IPS DF 6.9 (cell line): ENCODE measurements at places on chromosomes 6 and 20.

GRCh38 chr6:87670707-87671106 is 31.3 kb downstream of the AKIRIN2 start:
- no peak for DNase-seq

GRCh38 chr20:41072190-41072863 is 43.7 kb downstream of the TOP1 start:
- DNase-seq, result no peak

GRCh38 chr6:63584125-63584514 is 11.8 kb downstream of the LOC128125822 start:
- DNase-seq, result no peak

DNA sequence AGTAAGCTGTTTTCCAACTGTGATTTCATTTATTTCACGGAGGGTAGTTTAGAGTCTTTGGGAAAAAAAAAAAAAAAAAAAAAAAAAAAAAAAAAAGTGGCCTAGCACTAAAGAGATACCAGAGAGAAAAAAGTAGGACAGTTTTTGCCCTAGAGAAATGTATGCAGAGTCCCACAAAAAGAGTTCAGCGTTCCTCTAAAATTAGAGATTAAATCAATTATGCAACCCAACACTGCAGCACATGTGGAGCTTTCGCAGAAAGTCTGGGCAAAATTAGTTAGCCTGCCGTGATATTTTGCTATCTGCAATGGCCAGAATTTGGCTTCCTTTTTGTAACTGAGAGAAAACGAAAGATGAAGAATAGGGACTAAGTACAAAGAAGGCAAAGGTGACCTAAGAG is 309.8 kb downstream of the PKHD1 start:
- DNase-seq, result no peak

- DNase-seq, result no peak
Measured at GRCh38 chr6:38179794-38180430, 360.4 kb downstream of the ZFAND3 start.

DNA sequence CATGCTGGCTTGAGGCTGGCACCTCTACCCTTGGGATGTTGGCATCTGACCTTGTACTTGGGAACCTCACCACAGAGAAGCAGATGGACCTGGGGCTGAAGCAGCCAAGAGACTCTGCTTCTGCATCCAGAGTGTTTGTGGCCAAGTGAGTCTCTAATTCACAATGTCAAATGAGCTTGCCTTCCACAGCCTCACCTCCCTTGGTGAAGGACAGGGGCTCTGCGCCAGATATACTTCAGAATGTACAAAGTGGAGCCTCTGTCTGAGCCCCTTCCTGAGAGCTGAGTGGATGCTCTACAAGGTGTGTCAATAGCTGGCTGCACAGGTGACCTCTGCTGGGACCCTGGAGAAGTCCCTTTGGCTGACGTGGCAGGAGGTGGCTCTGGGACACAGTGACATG is 508.9 kb downstream of the CDH26 start:
- no peak for DNase-seq

GRCh38 chr6:90039911-90040310 is 145.6 kb downstream of the GJA10 start:
- DNase-seq, result no peak

- no peak for DNase-seq
Measured at GRCh38 chr6:19434065-19434464, 403.1 kb upstream of the ID4 start.

- DNase-seq, result peak; percentile 89
Measured at GRCh38 chr6:30942338-30943060, 1.7 kb downstream of the MUCL3 start.

DNA sequence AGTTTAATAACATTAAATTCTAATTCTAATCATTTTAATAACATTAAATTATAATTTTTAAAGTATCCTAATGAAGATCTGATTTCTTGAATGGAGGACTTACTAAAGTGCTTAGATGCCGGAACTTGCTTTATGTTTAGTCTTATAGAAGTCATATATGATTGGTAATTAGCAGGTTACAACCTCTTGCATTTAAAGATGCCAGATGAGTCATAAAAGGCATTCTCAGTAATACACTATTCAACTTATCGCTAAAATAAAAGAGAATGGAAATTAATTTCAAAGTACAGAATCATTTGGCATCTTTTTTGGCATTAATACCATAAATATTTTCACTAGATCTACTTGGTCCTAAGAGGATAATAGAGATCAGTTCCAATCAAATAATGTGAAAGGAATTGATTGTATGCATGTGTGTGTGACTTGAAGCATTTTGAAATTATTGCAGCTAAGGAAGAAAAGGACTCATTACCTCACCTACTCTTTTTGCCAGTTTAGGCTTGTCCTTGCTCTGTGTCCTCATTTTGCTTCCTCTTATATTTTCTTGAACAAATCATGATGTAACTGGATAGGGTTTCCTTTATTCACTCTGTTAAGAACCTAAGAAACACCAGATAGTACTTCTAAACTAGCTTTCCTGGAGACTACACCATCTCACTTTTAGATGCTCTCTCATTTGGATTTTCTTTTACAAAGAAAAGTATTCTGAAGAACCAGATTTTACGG is 2.7 kb downstream of the COL21A1 start:
- DNase-seq, result no peak

- DNase-seq, result no peak
Measured at GRCh38 chr6:25685896-25686295, 33.9 kb downstream of the SCGN start.

DNA sequence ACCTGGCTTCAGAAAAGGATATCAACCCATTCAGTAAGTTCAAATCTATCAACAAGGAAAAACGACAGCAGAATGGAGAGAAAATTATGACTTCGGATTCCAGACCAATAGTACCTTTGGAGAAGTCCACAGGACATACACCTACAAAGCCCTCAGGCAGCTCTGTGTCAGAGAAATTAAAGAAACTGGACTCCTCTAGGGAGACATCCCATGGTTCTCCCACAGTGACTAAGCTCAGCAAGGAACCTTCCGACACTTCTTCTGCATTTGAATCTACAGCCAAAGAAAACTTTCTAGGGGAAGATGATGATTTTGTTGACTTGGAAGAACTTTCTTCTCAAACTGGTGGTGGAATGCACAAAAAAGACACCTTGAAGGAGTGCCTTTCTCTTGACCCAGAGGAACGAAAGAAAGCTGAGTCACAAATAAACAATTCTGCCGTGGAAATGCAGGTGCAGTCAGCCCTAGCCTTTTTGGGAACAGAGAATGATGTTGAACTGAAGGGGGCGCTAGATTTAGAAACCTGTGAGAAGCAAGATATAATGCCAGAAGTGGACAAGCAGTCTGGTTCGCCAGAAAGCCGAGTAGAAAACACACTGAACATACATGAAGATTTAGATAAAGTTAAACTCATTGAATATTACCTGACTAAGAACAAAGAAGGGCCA is 67.4 kb upstream of the HINT3 start:
- no peak for DNase-seq

DNA sequence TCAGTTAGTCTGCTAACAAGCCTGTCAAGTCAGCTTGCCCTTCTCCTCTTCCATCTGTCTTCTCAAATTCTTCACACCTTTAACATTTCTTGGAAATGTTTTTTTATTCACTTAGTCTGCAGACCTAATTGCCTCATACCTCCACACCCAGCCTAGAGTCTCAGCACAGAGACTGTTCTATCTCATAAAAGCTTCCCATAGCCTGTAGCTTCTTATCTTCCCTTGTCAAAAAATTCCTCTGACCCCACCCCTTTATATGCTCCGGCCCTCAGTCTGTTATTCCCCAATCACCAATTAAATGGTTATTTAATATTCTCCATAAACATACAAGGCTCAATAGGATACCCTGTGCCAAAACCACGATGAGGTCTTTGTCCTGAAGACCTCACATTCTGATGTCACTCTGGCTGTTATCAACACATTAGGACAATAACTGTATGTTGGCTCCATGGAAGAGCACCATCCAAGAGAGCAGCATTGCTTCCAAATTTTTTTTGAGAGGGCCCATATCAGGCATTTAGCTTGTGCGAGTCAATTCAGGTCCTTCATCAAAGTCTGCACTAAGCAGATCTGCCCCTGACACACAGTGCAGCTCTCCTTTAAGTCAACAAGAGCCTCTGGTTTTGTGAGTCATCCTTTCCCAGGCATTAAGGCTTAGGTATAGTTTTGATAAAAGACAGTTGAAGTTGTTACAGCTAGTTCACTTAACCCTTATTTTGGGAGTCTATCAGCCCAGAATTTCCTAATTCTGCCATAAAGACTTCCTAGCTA is 83.2 kb upstream of the TBX18 start:
- DNase-seq, result no peak

- no peak for DNase-seq
Measured at GRCh38 chr6:156953479-156954146, 176.4 kb downstream of the ARID1B start.

DNA sequence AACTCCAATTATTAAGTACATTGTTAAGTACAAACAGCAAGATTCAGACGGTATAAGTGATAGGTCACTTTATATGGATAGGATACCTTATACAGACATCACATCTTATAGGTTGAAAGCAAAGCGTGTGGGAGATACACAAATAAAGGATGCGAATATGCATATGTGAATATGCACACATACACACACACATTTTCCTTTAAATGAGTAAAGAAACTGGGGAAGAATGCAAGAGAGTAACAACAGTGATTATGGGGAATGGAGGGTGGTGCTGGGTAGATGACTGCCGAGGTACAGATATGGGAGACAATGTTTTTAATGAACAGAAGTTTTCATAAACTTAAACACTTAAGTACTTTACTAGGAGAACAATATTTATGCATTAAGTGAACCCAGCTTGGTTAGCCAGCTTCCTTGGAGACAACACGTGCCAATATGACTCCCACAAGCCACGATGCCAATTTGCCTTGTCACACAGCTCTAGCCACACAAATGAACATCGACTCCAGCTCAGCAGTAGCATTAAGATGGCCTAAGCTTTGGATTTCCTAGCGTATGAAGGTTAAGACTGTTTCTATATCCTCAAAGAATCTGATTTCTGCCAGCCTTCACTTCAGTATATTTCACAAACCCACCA is 96.6 kb downstream of the EPB41L2 start:
- DNase-seq, result no peak

GRCh38 chr20:46799781-46800408 is 90.4 kb downstream of the SLC2A10 start:
- no peak for DNase-seq

DNA sequence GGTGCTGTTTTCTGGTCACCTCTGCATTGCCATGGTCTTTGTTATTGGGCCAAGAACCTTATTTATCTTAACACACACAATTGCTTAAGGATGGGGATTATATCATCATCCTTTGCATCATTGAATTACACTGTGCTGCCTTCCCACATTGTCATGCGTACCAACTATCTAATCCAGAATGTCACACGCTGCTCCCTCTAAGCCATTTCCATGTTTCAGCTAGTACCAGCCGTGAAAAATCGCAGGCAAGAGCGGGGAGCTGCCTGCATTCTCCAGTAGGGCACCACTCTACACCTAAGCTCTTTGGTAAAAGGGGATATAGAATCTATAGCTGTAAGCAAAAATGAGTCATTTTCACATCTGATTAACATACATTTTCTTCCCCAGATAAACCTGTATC is 277.0 kb downstream of the PRL start:
- DNase-seq, result no peak

- DNase-seq, result no peak
Measured at GRCh38 chr6:87697581-87698546, 4.2 kb downstream of the AKIRIN2 start.

GRCh38 chr20:8912096-8912495 is 156.8 kb upstream of the PLCB4 start:
- DNase-seq, result no peak

DNA sequence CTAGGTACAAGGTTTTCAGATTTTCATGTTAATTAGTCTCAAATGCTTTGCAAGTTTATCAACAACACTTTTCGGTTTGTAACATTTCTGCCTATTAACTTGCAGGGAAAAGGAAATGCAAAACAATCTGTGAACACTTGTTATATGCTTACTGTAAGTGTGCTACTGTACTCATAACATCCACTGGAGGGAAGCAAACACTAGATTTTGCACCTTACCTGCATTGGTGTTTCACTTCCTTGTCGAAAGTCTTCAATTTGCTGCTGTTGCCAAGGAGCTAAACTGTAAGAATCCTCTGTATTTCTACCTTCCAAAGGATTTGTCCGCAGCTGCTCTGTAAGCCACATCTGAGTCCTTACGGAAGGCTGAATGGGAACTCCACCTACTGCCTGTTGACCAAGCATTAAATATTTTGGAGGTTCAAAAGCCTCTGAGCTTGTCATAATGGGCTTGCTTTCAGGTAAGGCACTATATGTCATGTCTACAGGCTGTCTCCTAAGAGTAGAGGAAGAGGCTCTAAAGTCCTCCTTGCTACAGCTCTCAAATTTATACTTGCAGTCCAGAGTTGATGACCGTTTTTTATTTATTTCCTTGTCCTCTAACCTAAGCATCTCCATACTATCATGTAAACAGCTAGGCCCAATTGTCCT is 17.3 kb downstream of the PLN start:
- peak; percentile 18 for DNase-seq

- peak; percentile 41 for DNase-seq
Measured at GRCh38 chr6:157667211-157668008, 155.6 kb upstream of the SNX9 start.

GRCh38 chr20:50014570-50015562 is 32.1 kb downstream of the SNAI1 start:
- DNase-seq, result no peak

GRCh38 chr6:165890404-165890735 is 227.3 kb upstream of the PDE10A start:
- no peak for DNase-seq

DNA sequence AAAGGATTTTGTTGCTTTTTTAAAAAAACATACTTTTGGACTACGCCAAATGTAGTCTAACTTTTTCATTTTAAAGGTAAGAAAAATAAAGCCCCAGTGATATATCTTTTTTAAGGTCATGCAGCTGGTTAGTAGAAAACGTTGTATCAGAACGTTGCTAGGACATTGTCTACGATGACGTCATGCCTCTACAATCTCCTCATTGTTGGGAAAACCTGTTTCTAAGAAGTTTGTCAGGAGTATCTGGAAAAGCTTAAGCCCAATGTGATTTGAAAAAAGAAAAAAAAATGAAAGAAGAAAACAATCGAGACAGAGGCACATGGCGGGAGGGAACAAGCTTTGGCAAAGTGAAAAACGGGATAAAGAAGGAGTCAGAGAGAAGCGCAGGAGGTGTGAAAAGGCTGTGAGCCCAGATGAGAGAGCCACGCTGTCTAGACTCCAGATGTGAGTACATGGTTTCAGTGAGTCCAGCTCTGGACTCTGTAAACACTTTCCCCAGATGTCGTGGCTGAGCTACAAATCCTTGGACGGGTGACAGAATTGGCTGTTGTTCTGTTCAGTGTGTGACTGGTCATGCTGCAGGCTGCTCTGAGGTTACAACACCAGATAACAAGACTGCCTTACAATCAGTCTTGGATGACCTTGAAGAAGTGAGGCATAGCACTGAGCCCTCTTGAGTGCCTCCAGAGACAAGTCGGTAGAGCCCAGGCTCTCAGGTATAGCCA is 656.7 kb upstream of the ID4 start:
- DNase-seq, result no peak

GRCh38 chr6:624979-625378 is 31.9 kb downstream of the HUS1B start:
- DNase-seq, result no peak
